ENCODE measurements at places on chromosomes 2 and 18.

DNA sequence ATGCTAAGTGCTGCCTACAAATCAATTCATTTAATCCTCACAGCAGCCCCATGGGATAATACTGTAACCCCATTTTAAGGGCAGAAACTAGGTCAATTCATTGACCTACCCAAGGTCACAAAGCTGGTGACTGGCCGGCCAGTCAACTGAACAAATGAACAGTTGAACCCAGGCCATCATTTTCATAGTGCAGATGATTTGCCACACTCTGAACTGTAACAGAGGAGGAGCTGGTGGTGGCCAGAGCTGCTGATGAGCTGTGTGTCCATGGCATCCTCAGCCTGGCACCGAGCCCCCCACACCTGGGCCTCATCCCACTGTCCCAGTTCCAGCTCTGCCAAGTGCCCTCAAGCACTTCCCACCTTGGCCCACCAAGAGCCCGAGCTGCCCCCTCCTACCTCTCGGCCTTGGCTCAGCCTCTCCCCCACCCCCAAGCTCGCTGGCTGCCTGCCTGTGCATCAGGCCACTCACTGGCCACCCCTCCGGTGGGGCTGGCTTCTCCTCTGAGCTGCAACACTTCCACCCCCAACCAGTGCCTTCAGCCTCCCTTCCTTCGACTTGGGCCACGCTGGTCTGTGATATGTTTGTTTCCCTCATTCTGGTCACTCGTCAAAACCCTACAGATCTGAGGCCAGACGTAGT, 58.4 kb downstream of the ATOH8 start:
- DNase-seq = no peak

GRCh38 chr2:165011199-165011598, 55.9 kb upstream of the SLC38A11 start:
- DNase-seq = no peak

DNA sequence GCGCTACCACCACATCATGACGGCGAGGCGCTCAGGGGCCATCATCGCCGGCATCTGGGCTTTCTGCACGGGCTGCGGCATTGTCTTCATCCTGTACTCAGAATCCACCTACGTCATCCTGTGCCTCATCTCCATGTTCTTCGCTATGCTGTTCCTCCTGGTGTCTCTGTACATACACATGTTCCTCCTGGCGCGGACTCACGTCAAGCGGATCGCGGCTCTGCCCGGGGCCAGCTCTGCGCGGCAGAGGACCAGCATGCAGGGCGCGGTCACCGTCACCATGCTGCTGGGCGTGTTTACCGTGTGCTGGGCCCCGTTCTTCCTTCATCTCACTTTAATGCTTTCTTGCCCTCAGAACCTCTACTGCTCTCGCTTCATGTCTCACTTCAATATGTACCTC, 2.3 kb downstream of the MC5R start:
- DNase-seq = no peak

DNA sequence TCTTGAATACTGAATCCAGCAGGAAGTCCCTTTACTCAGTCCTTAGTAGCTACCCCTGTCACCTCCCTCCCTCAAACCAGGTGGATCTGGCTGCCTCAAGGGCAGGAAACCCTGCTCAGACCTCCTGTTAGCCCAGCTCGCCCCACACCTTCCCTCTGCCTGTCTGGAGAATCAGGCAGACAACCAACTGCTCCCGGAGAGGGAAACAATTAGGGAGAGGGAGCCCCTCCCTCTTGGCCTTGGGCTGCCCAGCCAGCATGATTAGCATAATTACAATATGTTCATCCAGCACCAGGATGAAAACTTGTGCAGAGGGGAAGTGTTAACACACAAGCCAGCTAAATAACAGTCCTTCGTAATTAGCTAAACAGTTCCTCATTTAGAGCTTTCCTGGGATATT, 185.5 kb downstream of the C1D start:
- peak; percentile 20 for DNase-seq

DNA sequence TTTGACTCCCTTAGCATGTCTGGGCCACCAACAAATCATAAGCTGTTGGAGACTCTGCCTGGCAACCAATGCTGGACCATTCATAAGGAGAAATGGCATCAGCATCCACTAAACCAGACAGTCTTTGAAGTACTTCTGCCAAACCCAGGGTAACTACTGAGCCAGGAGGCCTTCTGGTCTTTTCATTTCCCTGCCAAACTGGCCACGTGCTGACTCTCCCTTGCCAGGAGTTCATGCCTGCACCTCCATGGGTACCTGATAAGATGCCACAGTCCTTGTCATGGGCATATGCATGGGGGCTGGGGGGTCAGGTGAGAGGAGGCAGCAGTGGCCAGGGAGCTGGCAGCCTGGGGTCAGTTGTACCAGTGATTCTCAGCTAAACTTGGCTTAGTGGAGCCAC, 34.2 kb upstream of the DAPL1 start:
- no peak for DNase-seq

DNA sequence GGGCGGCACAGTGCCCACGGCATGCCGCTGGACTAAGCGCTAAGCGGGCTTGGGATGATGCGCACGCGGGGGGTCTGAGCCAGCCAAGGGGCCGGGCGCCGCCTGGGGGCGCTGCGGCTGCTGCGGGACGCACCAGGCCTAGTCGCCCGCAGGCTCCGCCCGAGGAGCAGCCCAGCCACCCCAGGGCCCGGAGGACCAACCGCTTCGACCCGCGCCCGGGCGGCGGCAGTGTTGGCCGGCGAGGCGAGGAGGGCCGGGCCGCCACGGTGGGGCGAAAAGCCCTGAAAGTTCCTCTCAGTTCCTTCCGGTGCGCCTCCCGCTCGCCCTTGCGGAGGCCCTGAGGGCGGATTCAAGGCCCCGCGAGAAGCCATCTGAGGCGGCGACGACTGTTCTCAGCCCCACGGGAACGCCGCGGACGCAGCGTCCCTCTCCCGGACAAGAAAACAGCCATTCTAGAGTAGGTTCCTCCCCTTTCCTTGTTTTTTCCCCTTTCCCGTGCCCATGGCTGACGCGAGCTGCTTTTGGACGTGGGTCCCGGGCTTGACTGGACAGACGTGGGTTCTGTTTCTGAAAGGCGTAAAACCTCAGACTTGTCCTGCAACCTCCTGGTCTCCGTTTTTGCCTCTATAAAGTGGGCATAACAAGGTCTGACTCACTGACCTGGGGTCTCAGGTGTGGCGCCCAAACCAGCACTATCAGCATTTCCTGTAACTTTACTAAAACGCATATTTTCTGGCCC, at the start of gene ANKAR:
ANKAR (plus strand) TSS at position 297 of the 739 bp plus-strand sequence. CDS start 1,821 bp downstream, outside the sequence.
- no peak for DNase-seq

GRCh38 chr2:105237045-105237765, 4.3 kb upstream of the GPR45 start:
- DNase-seq = no peak

DNA sequence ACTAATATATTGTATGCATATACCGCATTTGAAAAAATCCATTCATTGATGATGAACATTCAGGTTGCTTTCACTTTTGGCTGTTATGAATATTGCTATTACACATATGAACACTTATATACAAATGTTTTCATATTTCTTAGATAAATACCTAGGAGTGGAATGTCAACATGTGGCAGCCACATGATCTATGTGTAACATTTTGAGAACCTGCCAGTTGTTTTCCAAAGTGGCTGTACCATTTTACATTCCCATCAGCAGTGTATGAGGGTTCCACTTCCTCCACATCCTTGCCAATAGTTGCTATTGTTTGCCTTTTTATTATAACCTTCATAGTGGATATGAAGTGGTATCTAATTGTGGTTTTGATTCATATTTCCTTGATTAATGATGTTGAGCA, 40.5 kb downstream of the CCDC85A start:
- DNase-seq = no peak

DNA sequence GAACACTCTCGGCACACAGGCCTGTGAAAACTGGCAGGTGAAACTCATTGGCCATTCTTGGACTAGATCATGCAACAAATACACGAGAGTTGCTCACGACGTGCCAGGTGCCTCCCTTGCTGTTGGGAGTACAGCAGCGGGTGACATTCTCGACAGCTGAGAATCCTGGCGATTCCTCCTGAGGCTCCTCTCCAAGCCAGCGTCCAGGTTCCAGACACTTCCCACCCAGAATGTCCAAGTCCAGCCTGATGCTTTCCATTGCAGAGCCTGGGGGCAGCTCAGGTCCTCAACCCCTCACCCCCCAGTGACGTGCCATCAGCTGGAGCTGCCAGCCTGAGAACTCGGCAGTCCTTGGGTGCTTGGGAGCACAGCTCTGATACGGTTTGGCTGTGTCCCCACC, 124.2 kb downstream of the PXDN start:
- DNase-seq = no peak

DNA sequence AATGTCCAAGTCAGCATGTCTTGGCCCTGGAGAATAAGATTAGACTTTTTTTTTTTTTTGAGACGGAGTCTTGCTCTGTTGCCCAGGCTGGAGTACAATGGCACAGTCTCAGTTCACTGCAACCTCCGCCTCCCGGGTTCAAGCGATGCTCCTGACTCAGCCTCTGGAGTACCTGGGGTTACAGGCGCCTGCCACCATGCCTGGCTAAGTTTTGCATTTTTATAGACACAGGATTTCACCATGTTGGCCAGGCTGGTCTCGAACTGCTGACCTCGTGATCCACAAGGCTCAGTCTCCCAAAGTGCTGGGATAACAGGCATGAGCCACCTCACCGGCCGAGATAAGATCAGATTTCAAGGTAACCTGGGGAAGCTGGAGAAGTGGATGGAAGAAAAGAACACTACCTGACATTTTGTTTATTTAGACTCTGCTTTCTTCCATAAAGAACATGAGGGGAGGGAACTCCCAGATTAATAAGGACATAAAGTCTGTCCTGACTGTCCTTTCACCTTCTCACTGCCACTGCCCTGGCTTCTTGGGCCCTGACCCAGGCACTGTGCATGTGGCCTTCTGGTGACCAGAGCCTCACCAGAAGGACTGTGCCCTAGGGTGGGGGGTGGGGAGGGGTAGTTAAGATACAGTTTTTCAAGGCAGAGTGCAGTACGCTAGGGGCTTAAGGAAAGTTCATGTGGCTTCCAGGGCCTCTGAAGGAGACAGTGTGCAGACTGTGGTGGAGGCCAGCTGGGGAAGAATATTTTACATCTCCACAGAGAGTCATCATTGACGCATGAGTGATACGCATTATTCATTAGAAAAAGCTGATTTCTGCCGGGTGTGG, 4.8 kb upstream of the IMPA2 start:
- no peak for DNase-seq

- DNase-seq = no peak
Observed at GRCh38 chr2:102100371-102101096, 42.0 kb upstream of the IL1R1 start.

DNA sequence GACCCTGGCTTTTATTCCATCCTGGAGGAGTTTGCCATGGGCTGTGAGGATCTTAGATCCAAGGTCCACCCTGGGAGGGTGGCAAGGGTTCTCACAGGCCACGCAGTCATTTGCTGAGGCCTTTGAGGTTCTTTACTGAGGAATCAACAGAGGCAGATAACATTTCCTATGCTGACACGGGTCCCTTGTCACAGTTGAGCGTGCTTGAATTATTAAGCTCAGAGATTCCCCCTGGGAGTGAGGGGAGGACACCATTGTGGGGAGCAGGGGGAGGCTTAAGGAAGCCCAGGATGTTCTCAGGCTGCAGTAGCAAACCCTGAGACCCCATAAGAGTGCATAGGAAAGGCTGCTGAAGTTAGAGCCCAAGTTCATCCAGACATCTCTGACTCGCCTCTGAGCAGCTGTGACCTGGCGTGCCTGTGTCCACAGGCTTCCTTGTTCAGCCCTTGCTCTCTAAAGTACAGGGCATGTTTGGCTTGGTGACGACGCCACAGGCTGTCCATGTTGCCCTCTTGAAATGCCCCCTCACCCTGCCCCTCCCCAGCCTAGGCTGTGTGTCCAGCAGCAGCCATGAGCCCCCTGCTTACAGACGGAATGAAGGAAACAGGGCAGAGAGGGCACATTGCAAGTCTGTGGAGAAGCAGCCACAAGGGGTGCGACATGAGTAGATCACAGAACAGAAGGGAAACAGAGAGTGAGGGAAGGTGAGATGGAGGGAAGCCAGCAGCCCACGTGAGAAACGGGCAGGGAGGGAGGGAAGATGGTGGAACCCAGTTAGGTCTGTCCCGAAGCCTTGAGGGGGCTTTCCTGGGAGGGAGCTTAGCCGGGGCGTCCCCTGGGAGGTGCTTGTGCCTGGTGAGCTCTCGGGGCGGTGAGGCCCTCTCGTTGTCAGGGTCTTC, 34.0 kb downstream of the NAPG start:
- no peak for DNase-seq

GRCh38 chr2:109702250-109702985, 88.3 kb downstream of the SOWAHC start:
- no peak for DNase-seq

- DNase-seq = no peak
Observed at GRCh38 chr2:67260343-67261277, 136.5 kb upstream of the ETAA1 start.

DNA sequence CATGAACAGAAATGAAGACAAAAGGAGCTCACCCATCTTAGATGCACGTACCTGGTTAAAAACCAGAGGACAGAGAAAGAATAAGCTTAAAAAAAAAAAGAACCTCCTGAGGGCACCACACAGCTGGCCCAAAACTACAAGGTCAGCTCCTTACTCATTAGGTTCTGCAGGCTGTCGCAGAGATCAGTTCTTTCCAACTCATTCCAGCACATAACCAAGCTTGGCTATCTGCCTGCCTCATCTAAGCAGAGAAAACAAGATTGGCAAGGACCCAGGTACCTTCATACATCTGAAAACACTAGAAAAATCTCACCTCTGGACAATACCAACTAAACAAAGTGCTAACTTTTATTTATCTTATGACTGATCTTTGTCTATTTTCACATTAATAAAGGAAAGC, 89.9 kb downstream of the NOL10 start:
- no peak for DNase-seq

GRCh38 chr2:166803373-166804000, 84.8 kb upstream of the XIRP2 start:
- no peak for DNase-seq

- DNase-seq = no peak
Observed at GRCh38 chr2:41540272-41540998, 507.4 kb upstream of the PKDCC start.

GRCh38 chr2:129482626-129483025, 496.8 kb upstream of the RAB6C start:
- no peak for DNase-seq

- DNase-seq = no peak
Observed at GRCh38 chr18:67670024-67670543, 153.6 kb upstream of the DSEL start.

- no peak for DNase-seq
Observed at GRCh38 chr18:48565105-48565504, 26.3 kb downstream of the CTIF start.

GRCh38 chr18:56333839-56334238, 304.6 kb downstream of the TXNL1 start:
- no peak for DNase-seq

DNA sequence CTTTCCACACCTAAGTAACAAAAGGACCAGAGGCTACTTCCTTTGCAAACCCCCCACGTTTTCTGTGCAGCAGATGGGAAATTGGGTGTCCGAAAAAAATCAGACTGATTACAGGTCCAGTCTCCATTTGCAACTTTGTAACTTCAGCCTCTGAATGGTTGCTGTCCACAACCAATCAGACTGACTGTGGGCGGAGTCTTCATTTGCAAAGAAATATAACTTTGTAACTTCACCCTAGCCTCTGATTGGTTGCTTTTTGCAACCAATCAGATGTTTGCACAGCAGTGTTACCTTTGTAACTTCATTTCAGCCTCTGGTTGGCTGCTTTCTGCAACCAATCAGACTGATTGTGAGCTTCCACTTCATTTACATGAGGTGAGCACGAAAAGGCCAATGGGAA, 27.8 kb upstream of the CACNB4 start:
- DNase-seq = no peak

All from SK-N-DZ (cell line).